ENCODE measurements at places on chromosomes 11 and 22.
A peak's percentile ranks its signal among the peaks of the same experiment; 100 is the strongest.

DNA sequence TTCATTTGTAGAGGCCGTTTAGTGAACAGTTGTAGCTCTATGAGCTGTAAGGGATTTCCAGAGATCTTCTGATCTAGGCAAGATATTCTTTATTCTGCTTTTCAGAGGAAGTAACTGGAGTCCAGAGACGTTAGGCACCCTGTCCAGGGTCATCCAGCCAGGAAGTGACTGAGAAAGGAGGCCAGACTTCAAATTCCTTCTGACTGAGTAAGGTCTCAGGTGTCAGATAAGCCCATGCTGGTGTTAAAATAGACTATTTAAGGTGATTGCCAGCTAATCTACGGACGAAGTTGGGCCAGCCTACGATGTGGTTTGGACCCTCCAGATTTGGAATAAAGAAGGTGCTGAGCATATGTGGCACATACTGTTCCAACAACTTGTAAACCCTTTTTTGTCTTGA is 54.6 kb downstream of the GRIK4 start:
- DNase-seq, result no peak

GRCh38 chr11:92249156-92249753 is 24.6 kb downstream of the FAT3 start:
- DNase-seq, result no peak

- DNase-seq, result no peak
Measured at GRCh38 chr11:96072592-96072991, 148.7 kb upstream of the MTMR2 start.

- DNase-seq, result no peak
Measured at GRCh38 chr11:1373536-1374214, 16.1 kb upstream of the BRSK2 start.

GRCh38 chr11:48001438-48002021 is 21.2 kb downstream of the PTPRJ start:
- DNase-seq, result peak; percentile 70

DNA sequence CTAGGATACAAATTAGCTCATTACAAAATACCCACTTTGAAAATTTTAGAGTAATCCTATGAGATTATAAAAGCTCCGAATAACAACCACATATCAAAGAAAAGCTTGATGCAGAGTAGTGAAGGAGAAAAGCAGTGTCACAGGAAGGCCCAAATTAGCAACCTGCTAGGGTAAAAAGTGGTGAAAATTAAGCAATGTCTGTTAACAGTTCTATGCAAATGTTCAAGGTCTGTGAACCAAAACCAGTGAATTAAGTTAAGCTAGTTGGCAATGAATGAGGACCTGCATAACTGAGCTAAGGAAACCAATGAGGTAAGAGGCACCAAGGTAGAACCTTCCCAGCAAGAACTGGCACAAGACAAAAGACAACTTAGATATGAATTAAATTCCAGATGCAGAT is 29.6 kb downstream of the PRDM10 start:
- DNase-seq, result no peak

DNA sequence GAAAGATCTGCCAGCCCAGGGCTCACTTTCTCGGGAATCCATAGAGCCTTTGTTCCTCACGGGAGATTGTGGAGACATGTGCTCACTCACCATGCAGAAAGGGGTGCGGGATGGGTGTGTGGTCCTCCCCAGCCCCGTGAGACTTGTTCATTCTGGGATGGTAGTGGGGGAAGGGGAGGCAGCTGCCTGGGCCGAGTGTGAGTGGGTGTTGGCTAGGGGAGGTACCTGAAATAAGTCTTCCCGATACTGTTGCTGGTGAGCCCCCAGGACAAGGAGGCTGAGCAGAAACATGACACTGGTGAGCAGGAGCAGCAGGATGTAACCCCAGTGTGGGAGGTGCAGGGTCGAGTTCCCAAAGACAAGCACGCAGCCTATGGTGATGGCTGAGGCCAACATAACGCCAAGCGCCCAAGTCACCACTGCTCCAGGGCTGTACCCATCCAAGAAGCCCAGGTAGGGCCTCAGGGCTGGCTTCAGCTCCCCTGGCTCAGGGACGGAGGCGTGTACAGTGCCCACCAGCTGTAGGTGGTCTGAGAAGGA is 2.8 kb downstream of the SLC7A4 start:
- no peak for DNase-seq

GRCh38 chr11:14318581-14318981 is 40.4 kb downstream of the RRAS2 start:
- no peak for DNase-seq

All from activated T-helper 9 cell treated with anti-CD3 and anti-CD28 coated beads, Interleukin-2, amount 50 U/mL, for 16 hours (primary cell).